ENCODE measurements at places on chromosomes 13 and 19.
A peak's percentile ranks its signal among the peaks of the same experiment; 100 is the strongest.

DNA sequence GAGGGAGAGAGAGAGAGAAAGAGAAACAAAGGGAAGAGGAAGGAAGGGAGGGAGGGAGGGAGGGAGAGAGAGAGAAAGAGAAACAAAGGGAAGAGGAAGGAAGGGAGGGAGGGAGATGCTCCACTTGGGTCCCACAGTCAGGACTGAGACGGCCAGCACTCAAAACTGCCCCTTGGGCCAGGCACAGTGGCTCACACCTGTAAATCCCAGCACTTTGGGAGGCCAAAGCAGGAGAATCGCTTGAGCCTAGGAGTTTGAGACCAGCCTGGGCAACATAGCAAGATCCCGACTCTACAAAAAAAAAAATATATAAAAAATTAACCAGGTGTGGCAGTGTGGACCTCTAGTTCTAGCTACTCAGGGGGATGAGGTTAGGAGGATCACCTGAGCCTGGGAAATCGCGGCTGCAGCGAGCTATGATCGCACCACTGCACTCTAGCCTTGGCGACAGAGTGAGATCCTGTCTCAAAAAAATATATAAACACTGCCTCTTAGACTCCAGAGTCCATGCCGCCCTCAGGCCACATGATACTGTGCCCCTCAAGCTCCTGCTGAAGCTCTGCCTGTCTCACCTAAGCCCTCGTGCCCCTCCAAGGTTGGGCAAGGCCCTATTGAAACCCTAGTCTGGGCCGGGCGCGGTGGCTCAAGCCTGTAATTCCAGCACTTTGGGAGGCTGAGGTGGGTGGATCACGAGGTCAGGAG, 8.4 kb downstream of the ARRDC2 start:
- no peak for DNase-seq

DNA sequence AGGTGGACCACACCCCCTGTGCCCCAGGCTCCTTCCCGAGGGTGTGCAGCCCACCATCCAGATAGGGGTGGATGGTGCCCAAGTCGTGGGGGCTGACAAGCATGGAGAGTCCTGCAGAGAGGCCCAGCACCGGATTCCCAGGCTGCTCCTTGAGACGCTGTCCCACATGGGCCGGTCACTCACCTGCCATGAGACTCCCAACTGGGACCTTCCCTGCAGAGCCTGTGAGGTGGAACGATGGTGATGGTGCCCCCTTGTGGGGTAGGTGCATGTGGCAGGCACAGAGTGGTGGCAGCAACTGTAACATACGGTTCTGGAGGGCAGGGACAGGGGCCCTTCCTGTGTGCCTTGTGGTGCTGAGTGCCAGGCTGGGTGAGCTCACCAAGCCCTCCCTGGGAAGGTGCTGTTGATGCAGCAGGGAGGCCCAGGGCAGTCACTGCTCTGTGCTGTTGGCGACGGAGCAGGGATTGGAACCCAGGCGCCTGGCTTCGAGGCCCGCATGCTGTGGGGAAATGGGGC, 33.1 kb downstream of the PPP1R37 start:
- DNase-seq, result no peak

DNA sequence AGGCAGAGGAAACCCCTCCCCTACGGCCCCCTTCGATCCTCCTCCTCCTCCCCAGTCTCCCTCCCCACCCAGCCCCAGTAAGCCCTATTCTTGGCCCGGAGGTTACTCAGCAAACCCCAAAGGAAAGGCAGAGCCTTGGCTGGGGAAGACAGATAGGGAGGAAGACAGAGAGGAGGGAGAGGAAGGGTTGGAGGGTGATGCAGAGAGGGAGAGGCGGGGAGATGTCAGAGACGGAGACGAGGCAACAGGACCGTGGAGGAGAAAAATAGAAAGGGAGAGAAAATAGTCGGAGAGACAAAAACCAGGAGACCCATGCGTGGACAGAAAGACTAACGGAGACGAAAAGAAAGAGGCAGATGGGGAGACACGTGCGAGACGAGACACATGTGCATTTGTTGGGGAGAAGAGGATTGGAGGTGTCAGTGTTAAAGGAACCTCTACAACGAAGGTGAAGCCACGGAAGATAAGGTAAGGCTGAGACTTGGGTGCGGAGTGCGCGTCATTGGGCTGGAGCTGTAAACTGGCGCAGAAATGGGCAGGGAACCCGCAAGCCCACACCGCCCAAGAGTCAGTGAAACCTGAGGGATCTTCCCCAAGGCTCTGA, 2.9 kb downstream of the TGFB1 start:
- DNase-seq, result no peak

GRCh38 chr19:32702010-32702409, 10.4 kb downstream of the NUDT19 start:
- no peak for DNase-seq

- no peak for DNase-seq
Measured at GRCh38 chr19:20388706-20389225, 176.8 kb downstream of the ZNF737 start.

GRCh38 chr13:25981060-25981459, 70.8 kb downstream of the SHISA2 start:
- no peak for DNase-seq

- peak; percentile 71 for DNase-seq
Measured at GRCh38 chr19:507286-508203, at the start of gene TPGS1. Gene TPGS1, plus strand, starts transcription at chr19:507497. Its CDS starts 10 bp downstream, at chr19:507507.

DNA sequence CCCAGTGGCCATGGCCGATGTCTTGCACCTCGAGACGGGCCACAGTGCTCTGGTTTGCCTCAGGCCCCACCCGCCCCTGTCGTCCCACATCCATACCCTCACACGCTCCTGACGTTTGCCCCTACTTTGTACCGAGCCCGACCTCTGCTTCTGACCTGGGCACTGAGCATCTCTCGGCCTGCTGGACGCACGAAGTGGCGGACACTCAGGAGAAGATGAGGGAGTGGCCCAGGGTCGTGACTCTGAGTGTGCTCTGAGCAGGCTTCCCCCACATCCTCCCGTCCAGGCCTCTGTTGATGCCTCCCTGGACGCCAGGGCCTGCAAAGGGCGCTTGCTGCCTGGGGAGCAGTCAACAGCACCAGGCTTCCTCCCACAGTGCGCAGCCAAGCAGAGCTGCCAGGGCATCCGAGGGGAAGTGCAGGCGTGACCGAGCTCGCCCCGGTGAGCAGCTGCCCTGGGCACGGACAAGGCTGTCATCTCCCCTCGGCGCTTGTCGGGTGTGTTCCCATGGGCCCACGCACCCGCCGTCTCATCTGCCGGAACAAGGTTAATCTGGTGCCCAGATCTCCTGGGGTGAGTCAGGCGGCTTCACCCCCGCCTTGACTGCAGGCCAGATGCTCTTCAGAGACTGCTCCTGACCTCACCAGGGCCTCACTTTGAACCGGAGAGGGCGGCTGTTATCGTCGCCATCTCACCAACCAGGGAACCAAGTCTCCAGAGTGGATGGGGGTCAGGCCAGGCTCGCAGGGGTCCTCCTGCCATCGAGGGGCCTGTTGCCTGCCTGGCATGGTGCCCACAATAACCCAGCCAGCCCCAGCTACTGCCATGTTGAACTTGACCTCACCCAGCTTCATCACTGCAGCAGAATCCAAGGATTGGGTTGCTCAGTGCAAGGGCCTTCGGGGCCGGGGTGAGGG, 27.2 kb downstream of the COMP start:
- no peak for DNase-seq

DNA sequence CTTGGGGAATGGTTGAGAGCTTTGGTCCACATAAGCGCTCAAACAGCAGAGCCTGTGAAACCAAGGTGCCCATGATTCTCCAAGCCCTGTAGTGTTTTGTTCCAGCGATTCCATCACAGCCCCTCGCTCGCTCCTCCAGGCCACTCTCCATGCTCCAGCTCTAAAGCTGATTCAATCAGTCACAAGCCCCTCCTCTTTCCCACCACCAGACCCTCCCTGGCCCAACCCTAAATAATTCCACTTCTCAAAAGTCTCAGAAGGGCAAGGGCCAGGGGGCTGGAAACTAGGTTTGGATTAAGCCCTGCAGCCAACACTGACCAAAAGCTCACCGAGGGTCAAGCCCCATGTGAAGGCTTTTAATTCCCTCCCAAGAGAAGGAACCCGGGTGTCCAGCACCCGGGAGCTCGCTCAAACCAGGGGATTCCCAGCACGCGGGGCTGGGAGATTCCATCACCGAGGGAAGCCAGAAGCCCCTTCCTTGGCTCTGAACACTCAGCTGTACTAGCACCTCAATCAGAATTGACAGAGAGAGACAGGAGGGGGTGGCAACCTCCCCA, 1.5 kb downstream of the ZNF296 start:
- no peak for DNase-seq

DNA sequence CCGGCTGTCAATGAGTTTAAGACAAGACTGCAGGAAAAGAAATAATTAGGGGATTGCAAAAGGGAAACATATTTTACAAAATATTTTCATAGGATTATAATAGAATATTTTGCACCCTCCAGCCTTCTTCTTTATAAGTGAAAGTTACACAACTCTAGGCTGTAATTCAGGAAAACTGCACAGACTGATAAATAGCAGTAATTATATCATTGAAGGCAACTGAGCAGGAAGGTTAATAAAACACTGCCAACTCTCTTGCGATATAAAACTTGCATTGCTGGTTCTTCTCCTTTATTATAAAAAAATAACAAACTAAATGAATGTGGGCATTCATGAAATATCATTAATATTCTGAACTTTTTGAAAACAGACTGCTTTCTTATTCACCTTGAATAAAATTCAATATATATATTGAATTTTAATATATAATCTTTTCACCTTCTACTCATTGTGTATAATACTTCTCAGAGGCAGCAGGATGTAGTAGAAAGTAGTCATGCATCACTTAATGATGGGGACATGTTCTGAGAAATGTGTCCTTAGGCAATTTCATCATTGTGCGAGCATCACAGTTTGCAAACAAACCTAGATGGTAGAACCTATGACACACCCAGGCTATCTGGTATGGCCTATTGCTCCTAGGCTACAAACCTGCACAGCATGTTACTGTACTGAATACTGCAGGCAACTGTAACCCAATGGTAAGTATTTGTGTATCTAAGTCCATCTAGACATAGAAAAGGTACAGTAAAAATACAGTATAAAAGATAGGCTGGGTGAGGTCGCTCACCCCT, 24.9 kb upstream of the STARD13 start:
- no peak for DNase-seq

DNA sequence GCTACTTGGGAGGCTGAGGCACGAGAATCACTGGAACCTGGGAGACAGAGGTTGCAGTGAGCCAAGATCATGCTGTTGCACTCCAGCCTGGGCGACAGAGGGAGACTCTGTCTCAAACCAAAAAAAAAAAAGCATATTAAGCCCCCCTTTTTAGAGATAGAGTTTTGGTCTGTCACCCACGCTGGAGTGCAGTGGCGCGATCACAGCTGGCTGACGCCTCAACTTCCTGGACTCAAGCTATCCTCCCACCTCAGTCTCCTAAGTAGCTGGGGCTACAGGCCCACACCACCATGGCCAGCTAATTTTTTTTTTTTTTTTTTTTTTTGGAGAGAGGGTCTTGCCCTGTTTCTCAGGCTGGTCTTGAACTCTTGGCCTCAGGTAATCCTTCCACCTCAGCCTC, 34.2 kb upstream of the MAP3K10 start:
- no peak for DNase-seq

GRCh38 chr13:110173247-110173818, 133.6 kb downstream of the COL4A1 start:
- no peak for DNase-seq

GRCh38 chr13:33119856-33120543, 103.8 kb downstream of the KL start:
- no peak for DNase-seq

DNA sequence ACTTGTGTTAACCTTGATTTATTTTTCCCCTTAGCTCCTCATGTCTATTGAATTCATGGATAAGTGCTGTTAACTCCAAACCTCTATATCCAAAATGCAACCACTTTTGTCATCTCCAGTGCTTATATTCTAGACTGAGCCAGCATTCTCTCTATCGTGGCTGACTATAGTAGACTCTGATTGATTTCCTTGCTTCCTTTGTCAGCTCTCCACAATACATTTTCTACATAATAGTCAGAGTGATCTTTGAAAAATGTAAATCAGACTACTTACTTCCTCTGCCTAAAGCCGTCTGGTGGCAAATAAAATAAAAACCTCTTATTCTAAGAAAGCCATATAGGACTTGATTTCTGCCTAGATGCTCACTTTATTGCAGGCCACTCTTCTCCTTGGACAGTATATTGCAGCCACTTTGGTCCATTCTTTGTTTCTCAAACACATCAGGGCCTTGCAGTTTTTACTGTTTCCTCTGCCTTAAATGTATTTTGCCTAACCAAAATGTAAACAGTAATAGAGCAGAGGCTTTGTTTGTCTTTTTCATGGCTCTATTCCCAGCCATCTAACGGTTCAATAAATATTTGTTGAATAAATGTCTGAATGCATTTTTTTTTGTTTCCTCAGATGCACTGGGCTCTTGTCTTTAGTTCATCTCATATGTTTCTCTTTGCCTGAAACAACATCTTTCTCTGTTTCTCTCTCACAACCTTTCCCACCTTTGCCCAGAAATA, 243.6 kb upstream of the CSNK1A1L start:
- no peak for DNase-seq

DNA sequence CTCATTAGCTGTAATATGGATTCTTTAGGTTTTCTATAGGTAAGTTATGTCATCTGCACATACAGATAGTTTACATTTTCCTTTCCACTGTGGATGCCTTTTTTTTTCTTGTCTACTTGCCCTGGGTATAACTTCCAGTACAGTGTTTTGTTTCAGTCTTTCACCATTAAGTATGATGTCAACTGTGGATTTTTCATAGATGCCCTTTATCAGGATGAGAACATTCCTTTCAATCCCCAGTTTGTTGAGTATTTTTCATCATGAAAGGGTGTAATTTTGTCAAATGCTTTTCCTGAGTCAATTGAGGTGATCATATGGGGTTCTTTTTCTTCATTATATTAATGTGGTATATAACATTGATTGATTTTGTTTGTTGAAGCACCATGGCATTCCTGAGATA, 43.6 kb upstream of the SACS start:
- no peak for DNase-seq

GRCh38 chr13:77918391-77919245, at the start of gene EDNRB:
Gene EDNRB, minus strand, starts transcription at chr13:77918831. Its CDS starts 258 bp downstream, at chr13:77918573.
- no peak for DNase-seq

DNA sequence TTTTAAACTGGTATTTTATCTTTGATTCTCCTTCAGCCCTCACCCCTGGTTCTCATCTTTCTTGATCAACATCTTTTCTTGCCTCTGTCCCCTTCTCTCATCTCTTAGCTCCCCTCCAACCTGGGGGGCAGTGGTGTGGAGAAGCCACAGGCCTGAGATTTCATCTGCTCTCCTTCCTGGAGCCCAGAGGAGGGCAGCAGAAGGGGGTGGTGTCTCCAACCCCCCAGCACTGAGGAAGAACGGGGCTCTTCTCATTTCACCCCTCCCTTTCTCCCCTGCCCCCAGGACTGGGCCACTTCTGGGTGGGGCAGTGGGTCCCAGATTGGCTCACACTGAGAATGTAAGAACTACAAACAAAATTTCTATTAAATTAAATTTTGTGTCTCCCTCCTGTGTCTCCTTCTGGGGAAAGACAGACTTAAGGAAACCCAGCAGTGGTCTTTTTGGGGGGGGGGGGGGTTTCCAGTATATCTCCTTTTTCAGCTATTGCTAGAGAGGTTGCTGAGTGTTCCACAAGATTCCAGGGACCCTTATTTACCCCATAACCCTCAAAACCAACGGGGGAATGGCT, 1.5 kb upstream of the RAD23A start:
- DNase-seq, result no peak

GRCh38 chr13:91346850-91347201, 661 bp upstream of the MIR17HG start:
- DNase-seq, result no peak
